Left lung (tissue), 14 donors: ENCODE measurements at places on chromosomes 1 and 21. TPM values are rescaled to one million over a fixed set of nuclear protein-coding genes. Genes with fewer than 3 reads are reported as not detected.

The S100A5 gene
- polyA plus RNA-seq = 0.34 TPM

The SIM2 gene
- 1.4 TPM for polyA plus RNA-seq

The ABCA4 gene
- 1.5 TPM for polyA plus RNA-seq

The BATF3 gene
- 1.3 TPM for polyA plus RNA-seq

The LCE2A gene
- polyA plus RNA-seq = not detected

The CCDC27 gene
- polyA plus RNA-seq = 0.26 TPM

The MTARC2 gene
- 81.7 TPM for polyA plus RNA-seq

The PGLYRP3 gene
- polyA plus RNA-seq = not detected

The ZNF691 gene
- 17.0 TPM for polyA plus RNA-seq

The TTC24 gene
- 0.07 TPM for polyA plus RNA-seq

The MYOC gene
- polyA plus RNA-seq = 2.8 TPM

The DOP1B gene
- polyA plus RNA-seq = 6.5 TPM

The FNDC10 gene
- 2.1 TPM for polyA plus RNA-seq

The DCST1 gene
- polyA plus RNA-seq = 0.75 TPM

The TP73 gene
- polyA plus RNA-seq = 2.0 TPM

The SERTAD4 gene
- 4.1 TPM for polyA plus RNA-seq

The ITLN2 gene
- polyA plus RNA-seq = not detected

The GABPB2 gene
- 13.0 TPM for polyA plus RNA-seq

The OLFM3 gene
- 2.3 TPM for polyA plus RNA-seq

The PLA2G2F gene
- polyA plus RNA-seq = not detected

The ITLN1 gene
- 0.60 TPM for polyA plus RNA-seq
